ENCODE measurements at places on chromosomes 4 and X.

GRCh38 chr4:53916431-53916889 is 147.9 kb downstream of the CHIC2 start:
- no peaks in the 10 kb centered on the region for H3K36me3 ChIP-seq
- peaks cover 12% of the 10 kb centered on the region for H3K27me3 ChIP-seq
- no peak overlapping the region for H3K27ac ChIP-seq
- no peak overlapping the region for H3K4me3 ChIP-seq
- no peak for DNase-seq

- no peak for DNase-seq
- H3K4me1 ChIP-seq = peaks cover 9% of the 10 kb centered on the region
- H3K36me3 ChIP-seq = peaks cover 6% of the 10 kb centered on the region
- H3K27ac ChIP-seq = no peak overlapping the region
- H3K4me3 ChIP-seq = peak overlapping the region; percentile 56
- peaks cover 20% of the 10 kb centered on the region for H3K27me3 ChIP-seq
Measured at GRCh38 chrX:9745417-9746115, 20.1 kb downstream of the GPR143 start.

DNA sequence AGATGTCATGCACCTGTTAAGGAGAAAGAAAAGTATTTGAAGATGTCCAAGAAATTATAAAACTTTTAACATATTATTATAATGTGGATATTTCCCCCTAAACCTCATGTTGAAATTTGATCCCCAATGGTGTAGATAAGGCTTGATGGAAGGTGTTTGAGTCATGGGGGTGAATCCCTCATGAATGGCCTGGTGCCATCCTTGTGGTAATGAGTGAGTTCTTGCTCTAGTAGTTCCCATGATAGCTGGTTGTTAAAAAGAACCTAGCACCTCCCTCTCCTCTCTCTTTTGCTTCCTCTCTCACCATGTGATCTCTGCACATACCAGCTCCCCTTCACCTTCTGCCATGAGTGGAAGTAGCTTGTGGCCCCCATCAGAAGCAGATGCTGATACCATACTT is 176.6 kb upstream of the NR3C2 start:
- no peaks in the 10 kb centered on the region for H3K27me3 ChIP-seq
- no peak overlapping the region for H3K4me3 ChIP-seq
- no peak overlapping the region for H3K27ac ChIP-seq
- DNase-seq = no peak
- no peaks in the 10 kb centered on the region for H3K36me3 ChIP-seq
- no peaks in the 10 kb centered on the region for H3K4me1 ChIP-seq

GRCh38 chr4:38310446-38311043 is 350.3 kb downstream of the PTTG2 start:
- H3K36me3 ChIP-seq = no peaks in the 10 kb centered on the region
- H3K27ac ChIP-seq = peak overlapping the region; percentile 33
- peaks cover 40% of the 10 kb centered on the region for H3K4me1 ChIP-seq
- H3K4me3 ChIP-seq = peak overlapping the region; percentile 0
- H3K27me3 ChIP-seq = no peaks in the 10 kb centered on the region

- H3K27me3 ChIP-seq = no peaks in the 10 kb centered on the region
- DNase-seq = no peak
- H3K36me3 ChIP-seq = no peaks in the 10 kb centered on the region
- no peak overlapping the region for H3K4me3 ChIP-seq
- no peak overlapping the region for H3K27ac ChIP-seq
- no peaks in the 10 kb centered on the region for H3K4me1 ChIP-seq
Measured at GRCh38 chr4:60930866-60931265, 269.3 kb upstream of the ADGRL3 start.
